Left ventricle myocardium inferior (tissue), 1 donor: ENCODE measurements at places on chromosomes 3 and 15. TPM values are rescaled to one million over a fixed set of nuclear protein-coding genes. Genes with fewer than 3 reads are reported as not detected.

DNA sequence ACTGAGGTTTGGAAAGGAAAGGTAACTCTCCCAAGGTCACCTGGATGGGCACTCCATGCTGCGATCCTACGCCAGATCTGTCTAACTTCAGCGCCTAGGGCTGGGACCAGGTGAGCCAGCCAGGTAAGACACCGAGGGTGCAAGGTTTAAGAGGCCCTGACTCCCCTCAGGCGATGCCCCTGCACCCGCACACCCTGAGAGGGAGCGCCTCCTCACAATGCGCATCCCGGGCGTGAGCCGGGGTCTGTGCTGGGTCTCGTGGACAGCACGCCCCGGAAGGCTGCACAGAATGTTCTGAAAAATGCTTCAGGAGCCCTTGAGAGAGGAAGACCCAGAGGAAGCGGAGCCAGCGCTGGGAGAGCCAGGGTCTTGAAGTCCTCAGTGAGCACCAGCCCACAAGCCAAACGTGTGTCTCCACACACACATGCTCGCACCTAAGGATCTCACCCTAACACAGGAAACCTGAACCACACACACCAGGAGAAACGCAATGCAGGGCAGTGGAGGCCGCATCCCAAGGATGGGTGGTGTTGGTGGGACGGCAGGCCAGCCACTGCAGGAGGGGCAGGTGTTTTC lies 142.0 kb downstream of the ADAMTS17 start:
- no peaks in the 10 kb centered on the region for H3K4me1 ChIP-seq
- no peak overlapping the region for H3K27ac ChIP-seq
- no peak overlapping the region for H3K4me3 ChIP-seq
- no peaks in the 10 kb centered on the region for H3K36me3 ChIP-seq
- DNase-seq: no peak

Gene CAPN3
- 6.0 TPM for total RNA-seq

DNA sequence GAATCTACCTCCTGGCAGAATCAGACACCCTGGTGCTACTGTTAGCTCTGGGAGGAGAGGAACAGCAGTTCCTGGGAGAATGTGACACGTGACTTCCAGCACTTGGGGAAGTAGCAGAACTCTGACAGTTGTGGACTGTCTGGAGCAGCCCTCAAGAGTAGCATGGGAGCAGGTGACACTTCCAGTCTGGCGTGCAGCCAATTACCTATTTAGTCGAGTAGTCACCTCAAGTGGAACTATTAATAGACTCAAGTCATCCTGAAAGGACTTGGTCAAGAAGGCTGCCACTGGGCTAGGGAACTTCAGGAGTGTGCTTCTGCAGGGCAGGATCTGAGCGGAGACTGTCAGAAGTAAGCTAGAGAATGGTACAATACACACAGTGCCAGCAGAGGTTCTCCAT lies 62.3 kb downstream of the MTHFS start:
- peaks cover 4% of the 10 kb centered on the region for H3K36me3 ChIP-seq
- peaks cover 8% of the 10 kb centered on the region for H3K4me1 ChIP-seq
- no peak for DNase-seq
- H3K27me3 ChIP-seq: no peaks in the 10 kb centered on the region

GRCh38 chr3:171328419-171329082 lies 131.7 kb downstream of the TNIK start:
- H3K4me3 ChIP-seq: no peak overlapping the region
- peak overlapping the region; percentile 14 for H3K27ac ChIP-seq
- H3K36me3 ChIP-seq: no peaks in the 10 kb centered on the region
- H3K27me3 ChIP-seq: no peaks in the 10 kb centered on the region
- no peak for DNase-seq
- peaks cover 74% of the 10 kb centered on the region for H3K4me1 ChIP-seq

Gene AADAC
- total RNA-seq: not detected

Gene KIF15
- total RNA-seq: 0.85 TPM

- peaks cover 18% of the 10 kb centered on the region for H3K4me1 ChIP-seq
- H3K36me3 ChIP-seq: no peaks in the 10 kb centered on the region
- peak overlapping the region; percentile 67 for H3K4me3 ChIP-seq
- no peak overlapping the region for H3K27ac ChIP-seq
Observed at GRCh38 chr3:38039899-38040261, 872 bp downstream of the DLEC1 start.

DNA sequence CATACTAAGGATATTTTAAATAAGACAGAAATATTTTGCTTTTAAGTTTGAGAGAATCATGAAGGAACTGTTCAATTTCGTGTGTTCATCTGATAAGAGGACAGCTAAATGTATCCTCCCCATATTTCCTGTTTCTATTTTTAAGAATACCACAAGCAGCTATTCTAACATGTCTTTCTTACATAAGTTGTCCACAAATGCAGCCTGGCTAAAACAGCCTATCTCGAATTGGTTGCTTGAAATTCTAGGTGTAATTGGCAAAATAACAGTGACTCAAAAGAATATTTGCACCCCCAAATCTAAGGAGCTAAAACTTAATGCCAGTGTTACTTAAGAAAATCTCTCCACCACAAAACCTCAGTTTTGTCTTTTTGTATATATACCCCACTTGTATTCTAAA lies 35.0 kb downstream of the BTLA start:
- DNase-seq: no peak
- no peaks in the 10 kb centered on the region for H3K27me3 ChIP-seq
- H3K4me1 ChIP-seq: peaks cover 16% of the 10 kb centered on the region
- H3K4me3 ChIP-seq: no peak overlapping the region
- H3K36me3 ChIP-seq: no peaks in the 10 kb centered on the region
- H3K27ac ChIP-seq: peak overlapping the region; percentile 53

GRCh38 chr3:82236257-82236656 lies 474.8 kb upstream of the GBE1 start:
- H3K27ac ChIP-seq: no peak overlapping the region
- H3K4me3 ChIP-seq: no peak overlapping the region
- H3K4me1 ChIP-seq: peaks cover 9% of the 10 kb centered on the region

DNA sequence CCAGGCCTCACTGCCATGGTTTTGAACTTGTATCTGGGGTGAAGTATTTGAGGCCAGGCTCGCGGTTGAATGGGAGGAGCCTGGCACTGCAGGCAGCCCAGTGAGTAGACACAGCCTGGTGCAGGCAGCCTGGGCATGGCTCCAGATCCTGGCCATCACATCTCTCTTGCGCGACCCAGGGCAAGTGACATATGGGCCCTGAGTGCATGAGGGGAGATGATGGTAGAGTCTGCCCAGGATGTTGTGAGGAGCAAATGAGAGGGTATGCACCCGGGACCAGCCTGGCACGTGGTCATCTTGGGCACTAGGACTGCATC lies 103.5 kb downstream of the TBC1D2B start:
- no peak overlapping the region for H3K4me3 ChIP-seq
- H3K27ac ChIP-seq: peak overlapping the region; percentile 76
- H3K36me3 ChIP-seq: no peaks in the 10 kb centered on the region
- no peaks in the 10 kb centered on the region for H3K27me3 ChIP-seq

- H3K27me3 ChIP-seq: no peaks in the 10 kb centered on the region
- no peaks in the 10 kb centered on the region for H3K36me3 ChIP-seq
- H3K4me1 ChIP-seq: peaks cover 36% of the 10 kb centered on the region
- H3K4me3 ChIP-seq: no peak overlapping the region
- DNase-seq: no peak
Observed at GRCh38 chr3:159831466-159831865, 157.2 kb upstream of the IL12A start.

Gene NOP10
- 140 TPM for total RNA-seq

DNA sequence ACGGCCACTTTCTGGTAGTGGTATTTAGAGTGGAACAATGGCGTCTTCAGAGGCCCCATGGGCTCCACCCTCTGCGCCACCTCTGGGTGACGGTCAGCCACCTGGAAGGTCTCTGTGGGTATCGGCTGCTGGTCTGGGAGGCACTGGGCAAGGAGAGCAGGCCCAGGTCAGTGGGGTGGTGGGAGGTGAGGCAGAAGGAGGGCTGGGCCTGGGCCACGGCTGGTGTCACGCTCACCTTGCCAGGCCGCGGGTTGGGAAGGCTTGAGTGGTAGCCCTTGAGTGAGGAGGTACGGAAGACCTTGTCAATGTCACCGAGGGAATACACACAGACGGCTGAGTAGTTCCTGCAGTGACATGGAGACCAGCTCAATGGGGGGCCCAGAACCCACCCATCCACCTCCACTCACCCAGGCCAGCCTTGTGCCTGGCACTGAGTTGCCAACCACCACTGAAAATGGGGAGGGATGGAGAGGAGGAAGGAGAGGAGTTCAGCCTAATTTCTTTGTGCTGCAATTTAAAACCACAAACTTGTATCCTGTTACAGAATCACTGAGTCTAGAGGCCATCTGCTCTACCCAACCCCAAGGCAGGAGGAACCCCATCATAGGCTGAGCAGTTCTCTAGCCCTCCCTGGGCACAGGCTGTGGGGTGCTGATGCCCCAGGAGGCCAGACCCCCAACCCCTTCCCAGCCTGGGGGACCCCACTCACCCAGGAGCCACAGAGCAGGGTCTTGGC lies 19.0 kb downstream of the SEMA7A start:
- H3K27me3 ChIP-seq: no peaks in the 10 kb centered on the region
- H3K36me3 ChIP-seq: peaks cover 7% of the 10 kb centered on the region
- H3K4me1 ChIP-seq: peaks cover 22% of the 10 kb centered on the region
- DNase-seq: no peak

GRCh38 chr3:34056181-34056910 lies 257.9 kb downstream of the PDCD6IP start:
- H3K27ac ChIP-seq: no peak overlapping the region

DNA sequence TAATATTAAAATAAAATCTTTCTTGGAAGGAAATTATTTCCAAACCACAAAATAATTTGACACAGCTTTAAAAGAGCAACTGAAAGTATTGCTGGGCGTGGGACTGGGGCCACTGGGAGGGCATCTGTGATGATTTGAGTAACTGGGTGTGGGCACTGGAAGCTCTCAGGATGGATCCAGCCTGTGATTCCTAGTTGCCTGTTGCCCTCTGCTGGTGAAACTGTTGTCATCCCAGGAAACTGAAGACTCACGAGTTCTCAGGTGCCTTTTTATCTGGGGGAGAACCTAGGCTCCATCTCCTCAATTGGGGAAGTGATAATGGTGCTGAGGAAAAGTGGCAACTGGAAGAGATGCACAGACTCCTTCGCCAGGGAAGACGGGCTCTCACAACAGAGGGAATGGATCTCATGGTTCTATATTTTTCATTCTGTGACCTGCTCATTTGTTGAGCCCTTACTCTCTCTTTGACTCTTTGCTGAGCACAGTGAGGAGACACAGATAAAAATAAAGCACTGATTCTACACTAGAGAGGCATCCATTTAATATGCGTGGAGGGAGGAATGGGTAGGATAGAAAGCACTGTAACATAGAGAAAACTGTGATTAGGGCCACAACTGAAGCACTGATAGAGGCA lies 61.6 kb downstream of the TPRG1 start:
- peak; percentile 25 for DNase-seq
- no peaks in the 10 kb centered on the region for H3K36me3 ChIP-seq
- no peak overlapping the region for H3K4me3 ChIP-seq
- no peak overlapping the region for H3K27ac ChIP-seq
- H3K27me3 ChIP-seq: no peaks in the 10 kb centered on the region
- no peaks in the 10 kb centered on the region for H3K4me1 ChIP-seq

DNA sequence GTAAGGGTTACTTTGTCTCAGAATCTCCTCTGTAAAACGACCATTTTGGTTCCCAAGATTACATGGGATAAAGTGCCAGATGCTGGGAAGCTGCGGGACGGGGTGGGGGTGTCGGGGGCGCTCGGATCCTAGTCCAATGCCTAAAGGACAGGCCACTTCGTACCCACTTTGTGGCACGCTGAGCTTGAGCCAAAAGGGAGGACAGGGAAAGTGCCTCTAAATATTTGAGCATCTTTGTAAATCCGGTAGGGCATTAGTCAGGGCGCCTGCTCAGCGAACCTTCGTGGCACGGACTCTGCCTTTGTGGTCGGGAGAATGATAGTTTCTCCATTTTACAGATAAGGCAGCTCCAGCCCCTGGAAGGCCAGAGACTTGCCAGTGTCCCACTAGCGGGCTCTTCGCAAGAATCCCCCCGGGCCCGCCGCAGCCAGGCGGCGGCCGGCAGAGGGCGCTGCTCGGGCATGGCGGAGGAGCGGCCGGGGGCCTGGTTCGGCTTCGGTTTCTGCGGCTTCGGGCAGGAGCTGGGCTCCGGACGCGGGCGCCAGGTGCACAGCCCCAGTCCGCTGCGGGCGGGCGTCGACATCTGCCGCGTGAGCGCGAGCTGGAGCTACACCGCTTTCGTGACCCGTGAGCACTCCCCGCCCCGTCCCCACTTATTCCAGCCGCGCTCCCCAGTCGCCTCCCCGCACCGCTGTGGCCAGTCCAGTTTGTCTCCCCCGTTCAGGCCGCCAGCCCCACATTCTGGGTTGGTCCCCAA lies 1.8 kb downstream of the RCCD1 start:
- H3K4me3 ChIP-seq: peak overlapping the region; percentile 84
- H3K27me3 ChIP-seq: no peaks in the 10 kb centered on the region
- H3K36me3 ChIP-seq: peaks cover 41% of the 10 kb centered on the region
- H3K27ac ChIP-seq: peak overlapping the region; percentile 73
- H3K4me1 ChIP-seq: peaks cover 70% of the 10 kb centered on the region

DNA sequence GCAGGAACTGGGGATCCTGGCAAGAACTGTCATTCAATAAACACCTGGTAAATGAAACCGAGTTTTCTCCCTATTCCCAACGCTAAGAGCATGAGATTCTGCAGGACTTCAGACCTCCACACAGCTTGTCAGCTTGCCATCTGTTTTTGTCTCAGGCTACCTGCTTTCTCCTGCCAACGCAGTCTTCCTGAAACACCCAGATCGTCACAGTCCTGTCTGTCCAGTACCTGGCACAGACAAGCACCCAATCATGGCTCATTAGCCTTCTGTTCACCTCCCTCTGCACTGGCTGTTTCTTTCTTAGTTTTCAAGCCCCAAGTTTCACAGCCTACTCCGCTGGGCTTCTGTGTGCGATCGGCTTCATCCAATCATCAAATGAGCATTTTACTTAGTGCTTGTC lies 5.0 kb downstream of the SLC12A8 start:
- no peaks in the 10 kb centered on the region for H3K36me3 ChIP-seq
- H3K27ac ChIP-seq: no peak overlapping the region
- H3K4me1 ChIP-seq: peaks cover 7% of the 10 kb centered on the region
- peaks cover 15% of the 10 kb centered on the region for H3K27me3 ChIP-seq

Gene GPR149
- total RNA-seq: not detected

DNA sequence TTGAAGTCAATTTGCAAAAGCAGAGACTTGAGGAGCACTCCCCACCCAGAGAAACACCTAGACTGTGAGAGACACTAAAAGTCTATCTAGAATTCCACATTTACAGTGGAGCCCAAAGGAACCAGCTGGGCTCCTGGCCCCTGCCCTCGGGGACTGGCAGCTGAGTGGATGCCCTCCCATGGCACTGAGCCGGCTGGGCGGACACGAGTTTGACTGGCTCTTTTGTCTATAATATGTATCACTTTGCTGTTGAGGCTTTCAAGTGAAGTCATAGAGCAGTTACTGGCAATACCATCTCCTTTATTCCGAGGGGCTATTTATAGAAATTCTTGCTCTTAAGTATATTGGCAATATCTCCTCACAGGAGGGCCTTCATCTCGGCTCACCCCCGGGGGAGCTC lies 65.8 kb upstream of the TNFAIP8L3 start:
- no peaks in the 10 kb centered on the region for H3K36me3 ChIP-seq
- H3K4me1 ChIP-seq: peaks cover 9% of the 10 kb centered on the region
- no peak overlapping the region for H3K27ac ChIP-seq
- DNase-seq: no peak
- no peak overlapping the region for H3K4me3 ChIP-seq
